Activated CD8-positive, alpha-beta memory T cell treated with anti-CD3 and anti-CD28 coated beads, Interleukin-2, amount 10 ng/mL, durations not matched to agents 7 days and 5 days (primary cell): ENCODE measurements at places on chromosomes 12 and 14. TPM values are rescaled to one million over a fixed set of nuclear protein-coding genes. Genes with fewer than 3 reads are reported as not detected.

GRCh38 chr12:121139286-121139685 lies 6.6 kb downstream of the P2RX7 start:
- DNase-seq = no peak

PAH gene
- total RNA-seq = not detected

SRRM4 gene
- total RNA-seq = not detected

CYP46A1 gene
- not detected for total RNA-seq

DNA sequence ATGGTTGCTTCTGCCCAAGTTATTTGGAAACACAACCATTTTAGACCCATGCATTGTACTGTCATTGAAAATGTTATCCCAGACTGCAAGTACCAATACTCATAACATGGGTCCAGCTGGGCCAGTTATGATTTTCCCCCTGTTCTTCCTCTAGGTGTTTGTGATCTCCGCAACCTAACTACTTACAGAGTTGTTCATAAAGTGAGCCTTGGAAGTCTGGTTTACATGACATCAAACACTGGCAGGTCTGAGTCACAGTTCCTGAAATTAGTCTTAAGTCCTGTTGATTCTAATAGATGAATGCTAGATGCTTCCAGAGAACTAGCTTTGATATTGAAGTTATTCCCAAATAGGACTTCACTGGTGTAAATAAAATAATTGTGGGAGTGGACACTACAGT lies 487.0 kb downstream of the MED13L start:
- no peak for DNase-seq

GRCh38 chr14:62053188-62053587 lies 291.0 kb downstream of the SNAPC1 start:
- no peak for DNase-seq
